ENCODE measurements at places on chromosomes 4 and X.

- no peak for DNase-seq
Observed at GRCh38 chr4:52611030-52611555, 48.0 kb downstream of the USP46 start.

DNA sequence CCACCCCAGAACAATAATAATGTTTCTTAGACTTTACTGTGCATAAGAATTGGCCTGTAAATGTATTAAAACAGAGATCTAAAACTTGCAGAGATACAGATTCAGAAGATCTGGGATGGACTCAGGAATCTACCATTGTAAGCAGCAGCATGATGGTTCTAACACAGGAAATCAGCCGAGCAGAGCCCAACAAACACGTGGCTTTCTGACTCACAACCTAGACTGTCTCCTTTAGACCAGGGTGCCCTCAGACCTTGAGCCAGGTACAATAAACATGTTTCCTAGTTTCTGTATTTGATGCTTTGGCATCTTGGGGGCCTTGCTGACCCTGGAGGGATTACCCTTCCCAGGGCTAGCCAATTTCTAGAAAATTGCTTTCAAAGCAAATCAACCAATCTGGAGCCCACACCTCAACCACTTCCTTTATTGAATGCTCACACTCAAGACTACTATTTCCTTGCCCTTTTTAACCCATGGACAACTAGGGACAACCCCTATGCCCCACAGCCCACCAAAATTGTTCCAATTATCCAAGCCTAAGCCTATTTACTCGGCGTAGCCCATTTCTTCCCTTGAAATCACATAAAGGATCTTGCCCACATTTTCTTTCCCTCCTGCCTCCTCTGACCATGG is 80.5 kb downstream of the TBC1D9 start:
- DNase-seq: no peak

GRCh38 chr4:62260254-62260653 is 1060.1 kb downstream of the ADGRL3 start:
- no peak for DNase-seq

DNA sequence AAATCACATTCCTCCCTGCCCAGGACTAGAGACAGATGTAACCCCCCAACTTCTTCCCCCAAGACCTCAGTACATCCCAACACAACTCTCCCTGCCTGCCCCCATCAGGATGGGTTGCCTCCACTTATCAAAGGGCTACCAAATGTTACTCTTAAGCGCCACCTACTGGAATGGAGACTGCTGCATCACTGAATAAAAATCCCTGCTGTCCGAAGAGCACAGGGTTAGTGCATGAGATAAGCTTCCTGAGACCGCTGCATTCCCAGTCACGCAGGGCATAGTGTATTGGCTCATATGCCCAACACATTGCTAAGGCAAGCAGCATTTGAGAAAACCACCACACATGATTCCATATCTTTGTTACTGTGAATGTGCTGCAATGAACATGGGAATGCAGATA is 544.5 kb downstream of the PPP4R3C start:
- no peak for DNase-seq

GRCh38 chr4:41268721-41269517 is 12.2 kb downstream of the UCHL1 start:
- DNase-seq: no peak

GRCh38 chrX:131735127-131735526 is 191.3 kb downstream of the OR13H1 start:
- DNase-seq: no peak

DNA sequence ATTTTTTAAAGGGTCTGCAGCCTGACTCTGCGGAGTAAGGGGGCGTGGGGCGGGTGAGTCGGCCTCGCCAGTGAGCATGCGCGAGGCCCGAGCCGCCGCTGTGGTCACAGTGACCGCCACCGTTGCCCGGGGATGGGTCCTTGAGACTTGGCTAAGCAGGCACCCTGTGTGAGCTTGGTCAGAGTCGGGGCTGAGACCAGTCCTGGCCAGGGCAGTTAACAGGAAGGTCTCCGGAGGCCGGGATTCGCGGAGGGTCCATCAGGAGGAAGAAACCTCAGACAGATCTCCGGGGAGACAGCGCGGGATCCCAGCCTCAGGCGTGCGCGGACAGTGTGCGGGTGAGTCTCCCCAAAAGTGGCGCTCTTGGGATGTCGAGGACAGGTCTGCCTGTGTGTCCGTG is 1384.4 kb upstream of the PCDH10 start:
- DNase-seq: no peak

DNA sequence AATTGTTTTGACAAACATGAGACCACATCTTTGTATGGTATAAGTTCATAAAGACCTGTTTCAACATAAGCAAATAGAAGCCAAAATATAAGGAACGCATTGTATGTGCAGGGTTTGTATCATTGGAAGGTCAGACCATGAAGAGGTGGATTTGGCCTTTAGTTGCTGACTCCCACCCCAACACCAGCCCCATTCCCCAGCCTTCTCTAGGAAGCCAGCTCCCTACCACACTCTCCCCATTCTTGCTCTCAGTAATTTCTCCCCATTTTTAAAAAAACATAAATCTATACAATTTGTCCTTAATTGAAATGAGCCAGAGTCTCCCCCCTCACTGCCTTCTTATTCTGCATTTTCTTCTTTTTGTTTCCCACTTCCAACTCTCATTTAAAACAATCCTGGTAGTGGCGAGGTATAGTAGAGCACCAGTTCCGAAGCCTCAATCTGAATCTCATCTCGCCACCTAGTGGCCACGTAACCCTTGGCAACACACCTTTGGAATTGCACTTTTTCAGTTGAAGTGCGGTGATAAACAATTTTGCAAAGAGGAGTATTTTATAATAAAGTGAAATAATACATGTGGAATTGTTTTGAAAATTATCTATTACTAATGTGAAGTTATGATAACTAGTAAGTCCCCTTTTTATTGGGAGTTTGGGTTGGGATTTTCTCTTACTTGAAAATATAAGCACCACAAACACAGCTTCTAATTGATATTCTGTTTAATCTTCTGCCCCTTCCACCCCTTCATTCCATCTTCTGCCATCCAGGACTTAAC is 126.6 kb downstream of the ASB9 start:
- no peak for DNase-seq

- no peak for DNase-seq
Observed at GRCh38 chr4:173174594-173175012, 6.0 kb downstream of the GALNT7 start.

DNA sequence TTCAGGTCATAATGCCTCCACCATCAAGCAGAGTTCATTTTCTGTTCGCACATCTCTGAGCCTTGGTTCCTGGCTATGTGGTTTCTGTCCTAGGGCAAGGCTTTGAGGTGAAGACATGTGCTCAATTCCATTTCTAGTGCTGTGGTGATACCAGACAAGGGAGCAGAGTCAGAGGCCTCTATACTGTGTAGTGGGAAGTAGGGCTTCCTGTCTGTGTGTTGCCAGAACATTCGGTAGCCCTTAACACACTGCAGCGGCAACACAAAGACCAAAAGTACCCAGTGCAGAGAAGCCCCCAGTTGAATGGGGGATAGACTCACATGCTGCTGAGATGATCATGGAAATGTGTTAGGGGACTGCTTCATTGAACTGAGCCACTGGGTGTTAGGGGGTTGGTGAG is 56.4 kb downstream of the STARD8 start:
- no peak for DNase-seq

- no peak for DNase-seq
Observed at GRCh38 chrX:119398974-119399771, at the start of gene SLC25A43. SLC25A43 (plus strand) TSS chrX:119399336; CDS start chrX:119399404, 68 bp downstream.

GRCh38 chrX:56766554-56767347 is 37.7 kb downstream of the NBDY start:
- no peak for DNase-seq

- no peak for DNase-seq
Observed at GRCh38 chrX:119579414-119579813, 5.1 kb downstream of the UBE2A start.

DNA sequence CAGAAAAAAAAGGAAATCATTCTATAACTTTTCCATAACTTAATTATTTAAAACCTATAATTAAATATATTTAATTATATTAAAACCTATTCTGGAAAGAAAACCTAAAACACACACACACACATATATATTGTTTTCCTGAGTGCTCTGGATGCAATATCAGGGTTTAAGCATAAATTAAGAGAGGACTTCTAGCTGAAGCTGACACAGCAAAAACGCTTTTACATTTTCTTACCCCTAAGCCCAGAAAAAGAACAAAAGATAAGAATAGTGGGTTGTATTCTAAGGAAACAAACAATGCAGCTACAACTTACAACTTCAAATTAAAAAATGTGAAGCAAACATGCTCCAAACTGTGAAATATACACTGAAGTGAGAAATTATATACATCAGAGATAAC is 52.3 kb downstream of the TMPRSS11B start:
- no peak for DNase-seq

- no peak for DNase-seq
Observed at GRCh38 chrX:123060986-123061385, 123.1 kb upstream of the GRIA3 start.

DNA sequence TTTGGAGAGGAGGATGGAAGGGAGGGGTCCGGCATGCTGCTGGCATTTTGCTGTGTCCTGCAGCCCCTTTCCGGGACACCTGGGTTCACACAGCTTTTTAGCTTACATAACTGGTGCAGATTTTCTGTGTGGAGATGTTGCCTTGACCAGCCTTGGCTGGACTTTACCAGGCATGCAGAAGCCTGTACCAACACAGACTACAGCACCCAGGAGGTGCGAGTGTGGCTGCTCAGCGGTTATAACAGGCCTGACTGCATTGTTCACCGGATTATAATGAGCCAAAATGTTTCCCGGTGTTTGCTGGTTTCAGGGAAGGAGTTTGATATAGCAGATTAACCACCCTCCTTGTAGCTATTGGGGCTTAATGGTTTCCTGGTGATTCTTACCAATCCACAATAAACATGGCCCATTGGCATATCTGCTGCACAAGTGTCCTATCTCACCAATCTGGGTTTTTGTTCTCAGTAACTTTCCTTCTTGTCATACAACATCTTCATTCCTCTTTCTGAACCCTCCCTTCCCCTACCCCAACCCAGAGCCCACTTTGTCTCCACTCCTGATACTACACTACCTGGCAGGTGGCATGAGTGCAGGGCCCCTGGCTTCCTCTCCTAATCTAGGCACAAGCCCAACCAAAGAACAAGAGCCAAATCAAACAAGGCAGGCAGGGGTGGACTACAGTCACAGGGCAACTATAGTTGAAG is 3.9 kb downstream of the RPL10 start:
- DNase-seq: no peak

- no peak for DNase-seq
Observed at GRCh38 chr4:127778102-127778501, 4.0 kb upstream of the HSPA4L start.

DNA sequence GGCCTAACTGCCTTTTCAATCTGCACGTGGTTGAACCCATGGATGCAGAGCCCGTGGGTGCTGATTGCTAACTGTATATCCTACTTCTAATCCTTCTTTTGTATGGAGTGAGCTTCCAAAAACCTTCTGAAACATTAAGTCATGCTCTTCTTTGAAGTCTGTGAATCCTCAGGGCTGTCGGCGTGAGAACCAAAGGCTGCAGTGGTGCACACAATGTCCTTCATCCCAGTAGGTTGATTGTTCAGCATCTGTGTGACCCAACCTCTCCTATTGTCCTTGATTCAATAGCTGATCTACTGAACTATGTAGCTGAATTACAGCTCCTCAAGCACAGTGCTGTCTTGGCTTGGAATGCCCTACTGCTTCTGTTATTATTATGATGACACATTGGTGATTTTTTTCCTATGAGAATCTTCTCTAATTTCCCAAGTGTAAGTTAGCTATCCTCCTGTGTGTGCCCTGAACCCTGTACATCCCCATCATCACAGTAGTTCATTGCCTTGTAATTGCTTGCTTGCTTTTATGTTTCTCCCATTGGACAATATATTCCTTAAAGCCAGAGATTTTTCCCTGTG is 294.6 kb downstream of the TRIML1 start:
- no peak for DNase-seq

- DNase-seq: no peak
Observed at GRCh38 chr4:165450871-165451270, 72.1 kb downstream of the CPE start.

DNA sequence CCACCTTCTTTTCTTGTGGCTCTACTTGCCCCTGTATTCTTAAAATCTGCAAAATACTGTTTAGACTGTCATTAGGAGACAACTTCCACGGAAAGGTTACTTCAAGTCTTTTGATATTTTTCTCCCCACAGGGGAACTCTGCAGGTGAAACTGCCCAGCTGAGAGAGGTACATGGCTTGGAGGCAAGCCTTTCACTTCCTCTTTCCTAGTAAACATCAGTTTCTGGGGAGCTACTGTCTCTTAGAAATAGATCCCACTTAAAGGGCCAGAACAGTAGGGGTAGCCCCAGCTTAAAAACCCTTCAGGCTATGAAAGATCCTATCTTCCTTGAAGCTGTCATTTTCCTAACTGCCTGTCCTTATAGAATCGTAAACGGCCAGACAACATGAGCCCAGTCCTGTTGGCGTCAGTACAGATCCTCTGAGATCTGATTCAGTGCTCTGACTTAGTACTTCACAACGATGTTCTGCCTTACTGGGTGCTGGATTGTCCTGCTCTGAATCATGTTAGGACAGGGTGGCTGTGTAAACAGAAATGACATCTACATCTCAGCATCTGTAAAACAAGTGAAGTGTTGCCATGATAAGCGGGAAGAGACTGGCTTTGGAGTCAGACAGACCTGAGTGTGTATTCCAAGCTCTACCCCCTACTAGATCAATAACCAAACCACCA is 102.1 kb downstream of the ITIH6 start:
- no peak for DNase-seq

DNA sequence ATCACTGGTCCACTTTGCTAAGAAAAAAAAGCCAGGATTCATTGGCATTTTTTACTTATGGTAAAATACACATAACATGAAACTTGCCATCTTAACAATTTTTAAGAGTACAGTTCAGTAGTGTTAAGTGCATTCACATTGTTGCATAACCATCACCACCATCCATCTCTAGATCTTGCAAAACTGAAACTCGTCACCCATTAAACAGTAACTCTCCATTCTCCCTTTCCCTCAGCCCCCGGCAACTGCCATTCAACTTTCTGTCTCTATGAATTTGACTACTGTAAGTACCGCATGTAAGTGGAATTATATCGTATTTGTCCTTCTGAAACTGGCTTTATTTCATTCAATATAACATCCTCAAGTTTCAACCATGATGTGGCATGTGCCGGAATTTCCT is 56.3 kb upstream of the LNX1 start:
- no peak for DNase-seq

- DNase-seq: no peak
Observed at GRCh38 chrX:88903989-88904718, 157.1 kb downstream of the CPXCR1 start.

DNA sequence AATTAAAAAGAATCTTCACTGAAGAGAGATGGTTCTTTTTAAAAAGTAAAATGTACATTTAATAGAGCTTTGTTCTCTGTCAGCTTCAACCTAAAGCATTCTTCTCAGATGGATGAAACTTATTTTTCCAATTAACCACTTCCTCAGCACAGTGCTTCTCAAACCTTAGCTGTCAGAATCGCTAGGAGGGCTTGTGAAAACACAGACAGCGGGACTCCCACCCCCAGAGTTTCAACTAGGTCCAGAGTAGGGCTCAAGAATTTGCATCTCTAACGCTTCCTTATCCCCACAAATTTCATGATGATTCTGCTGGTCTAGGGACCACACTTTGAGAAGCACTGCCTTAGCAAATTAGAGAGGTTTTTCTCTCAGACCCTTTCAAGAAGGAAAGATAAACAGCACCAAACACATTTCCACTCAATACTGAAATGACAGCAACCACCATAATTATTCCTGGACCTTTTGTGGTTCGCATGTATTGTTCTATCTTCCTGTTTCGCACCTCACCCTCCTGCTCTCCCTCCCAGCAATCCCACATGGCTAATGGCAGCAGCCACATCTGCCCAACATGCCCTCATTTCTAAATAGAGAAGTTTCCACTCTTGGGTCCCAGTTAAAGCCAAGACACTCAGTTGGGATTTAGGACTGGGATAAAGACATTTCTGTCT is 73.2 kb downstream of the ZNF827 start:
- DNase-seq: no peak
